Epithelial cell of esophagus (primary cell): ENCODE measurements at places on chromosomes 7 and 10.
A peak's percentile ranks its signal among the peaks of the same experiment; 100 is the strongest.

DNA sequence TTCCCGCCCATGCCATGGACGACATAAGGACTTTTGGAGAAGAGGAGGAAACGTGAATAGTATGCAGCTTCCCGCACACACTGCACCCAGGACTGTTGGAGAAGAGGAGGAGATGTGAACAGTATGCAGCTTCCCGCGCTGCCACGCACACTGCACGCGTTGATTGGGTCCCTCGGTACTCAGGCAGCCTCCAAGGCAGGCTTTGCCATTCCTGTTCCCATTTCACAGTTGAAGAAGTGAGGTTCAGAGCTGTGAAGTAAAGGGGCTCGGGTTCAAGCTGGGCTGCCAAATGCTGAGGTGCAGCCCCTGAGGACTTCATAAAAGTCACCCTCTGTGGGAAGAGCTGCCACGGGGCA lies 147.9 kb upstream of the FAM20C start:
- no peak for DNase-seq

GRCh38 chr10:103717341-103718246 lies 137.8 kb downstream of the SH3PXD2A start:
- peak; percentile 67 for DNase-seq

DNA sequence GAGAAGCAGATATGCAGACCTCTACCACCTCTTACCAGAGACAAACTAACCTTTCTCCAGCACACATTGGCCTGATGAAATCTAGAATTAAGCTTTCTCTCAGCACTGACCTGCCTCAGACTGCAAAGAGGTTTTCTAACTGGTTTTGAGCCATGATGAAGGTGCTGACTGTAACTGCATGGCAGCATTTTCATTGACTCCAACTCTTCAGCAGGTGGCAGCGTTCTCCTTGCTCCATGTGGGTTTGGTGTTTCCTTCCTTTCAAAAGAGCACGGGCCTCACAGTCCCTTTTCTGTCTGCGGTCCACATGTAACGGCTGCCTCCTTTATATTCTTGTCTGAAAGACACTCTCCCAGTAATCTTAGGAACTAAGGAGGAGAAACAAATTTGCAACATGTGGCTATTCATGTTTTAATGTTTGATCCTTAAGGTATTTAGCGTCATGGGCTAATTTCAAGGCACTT lies 12.6 kb downstream of the KLLN start:
- DNase-seq: peak; percentile 76

DNA sequence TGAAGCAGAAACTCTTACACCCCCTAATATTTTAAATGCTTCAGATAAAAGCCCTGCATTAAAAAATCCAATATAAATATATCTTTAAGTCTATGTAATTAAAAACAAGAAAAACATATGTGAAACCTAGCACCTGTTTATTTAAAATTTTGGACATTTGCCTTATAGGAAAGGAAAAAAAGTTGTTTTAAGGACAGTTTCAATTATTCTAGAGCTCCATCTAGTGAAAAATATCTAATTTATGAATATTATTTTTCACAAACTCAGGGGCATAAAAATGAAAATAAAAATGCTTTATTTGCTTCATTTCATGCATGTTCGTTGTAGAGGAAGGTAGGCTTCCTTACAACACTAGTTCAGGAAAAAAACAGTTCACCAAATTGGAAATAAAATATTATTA lies 26.1 kb downstream of the ENKUR start:
- no peak for DNase-seq

DNA sequence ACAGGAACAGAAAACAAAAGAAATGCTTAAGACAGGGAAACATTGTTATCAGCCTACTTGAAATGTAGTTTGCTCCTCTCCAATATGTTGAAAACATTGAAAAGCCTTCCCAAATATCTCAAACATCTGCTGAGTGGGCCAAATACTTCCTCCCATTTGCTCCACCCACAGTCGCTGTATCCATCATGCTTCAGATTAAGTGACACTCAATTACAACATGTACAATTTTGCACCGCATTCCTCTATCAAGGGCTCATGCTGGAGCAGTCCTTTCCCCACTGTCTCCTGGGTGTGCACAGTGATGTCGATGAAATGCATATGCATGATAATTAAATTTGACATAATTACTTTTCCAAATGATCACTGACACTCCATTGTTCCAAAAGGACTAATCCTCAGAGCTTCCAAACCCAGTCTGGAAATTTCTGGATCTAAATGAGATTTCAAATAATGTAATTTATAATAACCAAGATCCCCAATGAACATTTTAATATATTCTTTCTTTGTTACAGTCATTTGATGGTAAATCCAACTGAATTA lies 604.6 kb downstream of the GRID1 start:
- no peak for DNase-seq

- DNase-seq: peak; percentile 80
These were observed 73.2 kb upstream of the CCAR1 start for GRCh38 chr10:68647672-68648341.

DNA sequence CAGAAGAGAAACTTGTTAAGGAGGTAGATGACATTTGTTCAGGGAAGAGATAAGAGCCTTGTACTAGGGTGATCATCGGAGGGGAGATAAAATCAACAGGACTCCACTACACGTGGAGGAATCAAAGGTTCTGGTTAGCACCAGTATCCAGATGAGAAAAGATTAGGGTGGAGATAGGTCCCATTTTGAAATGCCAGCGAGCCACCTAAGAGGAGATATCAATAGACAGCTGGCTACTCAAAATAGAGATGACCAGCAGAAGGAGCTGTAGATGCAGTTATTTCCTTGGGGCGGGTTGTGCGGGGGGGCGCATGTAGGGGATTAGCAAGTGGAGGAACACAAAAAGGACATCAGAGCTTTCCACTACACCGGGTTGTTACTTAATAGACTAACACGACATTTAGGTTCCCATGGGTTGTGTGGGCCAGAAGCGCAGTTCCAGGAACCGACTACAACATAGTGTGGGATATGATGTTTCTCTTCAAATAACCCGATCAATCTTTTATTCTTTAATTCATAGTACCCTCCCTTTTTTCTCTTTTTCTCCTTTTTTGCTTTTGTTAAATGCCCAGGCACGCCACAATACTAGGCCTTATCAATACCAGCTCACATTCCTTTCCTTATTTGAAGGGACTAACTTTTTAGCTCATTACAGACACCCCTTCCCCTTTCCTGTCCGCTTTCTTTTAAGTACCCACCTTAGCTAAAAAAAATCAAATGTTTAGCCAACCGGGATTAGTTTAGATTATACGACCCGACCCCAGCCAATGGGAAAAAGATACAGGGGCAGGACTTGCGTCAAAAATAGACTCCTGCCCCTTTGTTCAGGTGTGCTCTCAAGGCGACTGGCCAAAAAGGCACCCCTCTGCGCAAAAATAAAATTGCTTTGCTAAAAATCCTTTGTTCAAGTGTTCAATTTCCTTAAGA lies 2.0 kb upstream of the KIF11 start:
- DNase-seq: peak; percentile 49

DNA sequence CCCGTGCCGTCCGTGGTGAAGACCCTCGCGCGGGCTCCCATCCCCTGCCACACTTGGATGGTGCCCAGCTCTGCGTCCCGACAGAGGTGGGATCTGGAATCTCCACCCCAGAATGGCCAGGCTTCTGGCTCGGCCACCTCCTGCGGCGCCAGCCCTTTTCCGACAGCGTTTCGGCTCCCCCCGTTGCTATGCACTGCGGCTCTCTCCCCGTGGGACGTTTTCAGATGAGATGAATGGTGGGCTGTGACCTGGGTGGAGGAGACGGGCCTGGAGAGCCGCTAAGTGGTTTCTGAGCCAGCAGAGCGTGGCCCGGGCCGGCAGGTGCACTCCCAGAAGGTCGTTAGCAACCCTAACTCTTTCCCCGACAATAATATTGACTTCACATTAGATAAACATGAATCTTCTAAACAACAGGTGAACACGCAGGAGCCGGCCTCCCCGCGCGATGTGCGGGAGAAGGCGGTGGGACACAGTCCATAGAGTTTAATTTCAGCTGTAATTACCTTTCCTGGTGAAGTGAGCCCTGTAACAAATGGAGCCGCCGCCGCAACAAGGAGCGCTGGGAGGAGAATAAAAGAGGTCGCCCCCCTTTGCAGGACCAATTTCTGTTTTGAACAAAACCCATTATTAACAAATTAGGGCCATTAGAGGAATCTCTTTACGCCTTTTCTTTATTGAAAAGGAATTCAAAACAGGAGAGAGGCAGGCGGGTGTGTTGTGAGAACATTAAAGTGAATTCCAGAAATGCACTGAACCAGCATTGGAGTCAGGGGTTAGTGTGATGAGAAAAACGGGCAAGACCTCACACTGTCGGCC lies 294.3 kb upstream of the PFKP start:
- no peak for DNase-seq

DNA sequence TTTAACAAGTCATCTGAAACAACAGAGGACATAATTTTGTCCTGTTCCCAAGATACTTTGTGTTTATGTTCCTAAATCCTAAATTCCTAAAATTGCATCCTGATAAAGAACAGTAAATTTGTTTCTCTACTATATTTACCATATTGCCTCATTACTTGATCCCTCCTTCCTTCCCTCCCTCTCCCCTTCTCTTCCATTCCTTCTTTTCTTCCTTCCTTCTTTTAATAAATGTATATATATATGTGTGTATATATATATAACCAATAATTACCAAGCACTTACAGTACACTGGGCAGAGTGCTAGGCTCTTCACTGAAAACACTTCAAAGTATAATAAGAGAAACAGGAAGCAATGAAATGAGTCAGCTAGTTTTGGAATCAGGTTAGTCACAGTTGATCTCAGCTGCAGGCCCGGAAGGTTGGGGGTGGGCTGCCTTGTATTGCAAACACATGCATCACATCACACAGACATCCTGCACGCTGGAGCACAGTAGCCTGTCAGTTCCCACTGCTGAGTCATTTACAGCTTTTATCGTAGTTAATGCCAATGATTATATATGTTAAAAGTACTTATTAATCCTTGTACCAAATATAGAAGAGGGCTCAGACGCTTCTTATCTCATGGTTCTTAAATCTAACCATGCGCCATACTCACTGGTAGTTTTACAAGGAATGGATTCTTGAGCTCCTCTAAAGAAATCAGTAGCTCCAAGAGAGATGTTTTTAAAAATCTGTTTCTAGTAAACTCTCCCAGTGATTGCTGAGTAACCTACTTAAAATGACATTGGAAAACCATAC lies 551.7 kb downstream of the GRM8 start:
- peak; percentile 99 for DNase-seq

DNA sequence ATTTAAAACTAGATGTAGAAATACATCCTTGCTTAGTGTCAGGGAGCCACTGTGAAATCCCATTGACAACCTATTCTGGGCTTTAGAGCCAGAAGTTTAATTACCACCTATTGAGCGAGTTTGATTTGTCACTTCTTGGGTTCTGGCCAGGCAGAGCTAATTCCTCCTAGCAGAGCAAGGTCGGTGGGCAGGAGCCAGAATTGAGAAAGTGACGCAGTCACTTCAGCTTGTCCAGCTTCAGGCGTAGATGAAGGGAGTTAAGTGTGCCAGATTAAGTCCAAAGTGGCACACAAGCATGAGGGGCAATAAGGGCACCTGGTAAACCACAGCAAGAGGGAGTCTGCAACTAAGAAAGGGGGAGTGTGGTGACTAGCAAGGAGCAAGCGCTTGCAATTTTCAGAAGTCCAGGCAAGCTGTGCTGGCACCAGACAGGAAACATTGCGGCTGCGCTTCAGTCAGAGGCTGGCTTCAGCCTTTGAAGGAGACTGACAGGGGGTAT lies 119.4 kb downstream of the ST7 start:
- DNase-seq: peak; percentile 68

GRCh38 chr7:974172-974571 lies 1.2 kb downstream of the COX19 start:
- DNase-seq: peak; percentile 61
